Activated CD4-positive, alpha-beta memory T cell treated with anti-CD3 and anti-CD28 coated beads, Interleukin-2, amount 10 ng/mL, durations not matched to agents 7 days and 5 days (primary cell): ENCODE measurements at places on chromosomes 16 and 17.

GRCh38 chr16:2955779-2956578 is 8.1 kb upstream of the KREMEN2 start:
- no peak for DNase-seq

- DNase-seq = no peak
Measured at GRCh38 chr16:17203424-17203823, 267.3 kb downstream of the XYLT1 start.

- no peak for DNase-seq
Measured at GRCh38 chr17:35736236-35736635, 4.8 kb downstream of the RASL10B start.

- DNase-seq = no peak
Measured at GRCh38 chr17:3514873-3515272, 39.1 kb downstream of the ASPA start.

GRCh38 chr16:188674-189073 is 8.4 kb downstream of the HBQ1 start:
- peak; percentile 34 for DNase-seq

DNA sequence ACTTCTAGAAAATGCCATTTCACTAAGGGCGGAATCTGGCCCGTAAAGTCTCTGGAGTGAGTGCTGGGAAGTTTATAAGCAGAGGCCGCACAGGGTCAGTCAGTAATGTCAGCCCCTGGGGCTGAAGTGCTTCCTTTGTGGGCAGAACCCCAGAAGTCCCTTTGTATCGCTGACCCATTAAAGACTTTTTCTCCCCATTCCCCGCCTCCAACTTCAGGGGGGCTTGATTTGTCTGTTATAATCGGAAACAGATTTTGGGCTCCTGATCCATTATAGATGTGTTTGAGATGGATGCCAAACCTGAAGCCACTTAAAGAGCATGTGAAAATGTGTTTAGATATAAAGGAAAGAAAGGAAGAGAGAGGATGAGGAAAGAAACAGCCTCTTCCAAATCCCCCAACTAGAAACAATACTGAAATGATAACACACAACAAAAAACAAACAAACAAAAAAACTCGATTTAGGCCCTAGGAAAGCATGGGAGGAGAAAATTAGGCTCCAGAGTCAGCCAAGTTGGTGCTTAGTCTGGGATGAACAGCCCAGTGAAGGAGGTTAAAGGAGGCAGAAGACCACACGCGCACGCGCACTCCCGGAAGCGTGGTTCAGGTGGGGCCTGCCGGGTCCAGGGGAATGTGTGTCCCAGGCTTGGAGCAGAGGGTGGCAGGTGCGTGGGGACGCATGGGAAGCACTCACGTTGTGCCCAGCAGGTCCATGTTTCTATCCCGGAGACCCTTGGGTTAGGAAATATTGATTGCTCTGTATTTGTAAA is 27.1 kb downstream of the MSI2 start:
- no peak for DNase-seq

GRCh38 chr16:97822-98221 is 19.8 kb downstream of the MPG start:
- no peak for DNase-seq

- DNase-seq = no peak
Measured at GRCh38 chr17:42612013-42612412, 2.5 kb downstream of the TUBG1 start.

DNA sequence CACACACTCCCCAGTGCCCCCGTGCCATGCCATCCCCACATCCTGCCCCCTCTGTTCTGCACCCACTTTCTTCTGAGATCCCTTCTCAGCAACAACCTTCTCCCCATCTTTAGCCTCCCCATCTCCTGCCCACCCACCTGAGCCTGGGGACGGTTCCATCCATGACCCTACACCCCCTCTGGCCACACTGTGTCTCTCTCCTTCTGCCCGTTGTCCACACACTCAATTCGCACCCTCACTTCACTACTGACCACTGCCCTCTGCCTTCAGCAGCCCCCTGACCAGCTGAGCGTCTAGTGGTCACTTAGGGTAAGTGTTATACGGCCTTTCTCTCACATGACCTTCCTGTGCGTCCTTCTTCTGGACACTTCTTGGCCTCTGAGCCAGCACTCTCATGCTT is 6.1 kb downstream of the ARHGAP27 start:
- DNase-seq = no peak

DNA sequence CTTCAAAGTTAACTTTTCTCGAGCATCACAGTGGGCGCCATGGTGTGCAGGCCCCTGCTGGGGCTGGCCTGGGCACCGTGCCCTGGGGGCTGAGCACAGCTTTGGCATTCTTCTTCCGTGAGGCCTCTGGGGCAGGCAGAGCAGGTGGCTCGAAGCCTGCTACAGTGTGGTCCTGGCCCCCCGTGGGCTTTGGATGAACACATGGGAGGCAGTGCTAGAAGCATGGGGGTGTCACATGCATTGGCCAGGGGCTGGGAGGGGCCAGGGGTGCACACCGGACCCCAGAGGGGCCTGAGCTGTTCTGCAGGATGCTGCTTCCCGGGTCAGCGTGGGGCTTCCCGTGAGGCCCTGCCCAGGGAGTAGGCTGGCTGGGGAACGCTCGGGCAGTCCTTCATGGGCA is 12.1 kb upstream of the C16orf74 start:
- DNase-seq = no peak

DNA sequence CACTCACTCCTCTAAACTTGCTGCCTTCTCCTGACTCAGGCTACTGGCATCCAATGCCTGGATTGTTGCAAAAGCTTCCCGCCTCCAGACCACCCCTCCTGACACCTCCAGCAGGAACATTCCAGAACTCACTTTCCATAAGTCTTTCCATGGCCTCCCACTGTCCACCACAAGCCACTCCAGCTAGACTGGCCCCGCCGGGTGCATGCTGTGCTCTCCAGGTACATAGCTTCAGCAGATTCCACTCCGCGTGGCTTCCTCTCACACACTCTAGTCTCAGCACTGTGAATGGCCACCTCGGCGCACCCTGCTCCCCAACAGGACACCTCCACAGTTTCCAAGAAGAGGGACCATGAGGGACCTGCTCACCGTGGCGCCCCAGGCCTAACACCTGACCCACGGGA is 25.9 kb upstream of the FAAP100 start:
- no peak for DNase-seq

- DNase-seq = no peak
Measured at GRCh38 chr17:82474223-82475010, 15.9 kb downstream of the NARF start.

DNA sequence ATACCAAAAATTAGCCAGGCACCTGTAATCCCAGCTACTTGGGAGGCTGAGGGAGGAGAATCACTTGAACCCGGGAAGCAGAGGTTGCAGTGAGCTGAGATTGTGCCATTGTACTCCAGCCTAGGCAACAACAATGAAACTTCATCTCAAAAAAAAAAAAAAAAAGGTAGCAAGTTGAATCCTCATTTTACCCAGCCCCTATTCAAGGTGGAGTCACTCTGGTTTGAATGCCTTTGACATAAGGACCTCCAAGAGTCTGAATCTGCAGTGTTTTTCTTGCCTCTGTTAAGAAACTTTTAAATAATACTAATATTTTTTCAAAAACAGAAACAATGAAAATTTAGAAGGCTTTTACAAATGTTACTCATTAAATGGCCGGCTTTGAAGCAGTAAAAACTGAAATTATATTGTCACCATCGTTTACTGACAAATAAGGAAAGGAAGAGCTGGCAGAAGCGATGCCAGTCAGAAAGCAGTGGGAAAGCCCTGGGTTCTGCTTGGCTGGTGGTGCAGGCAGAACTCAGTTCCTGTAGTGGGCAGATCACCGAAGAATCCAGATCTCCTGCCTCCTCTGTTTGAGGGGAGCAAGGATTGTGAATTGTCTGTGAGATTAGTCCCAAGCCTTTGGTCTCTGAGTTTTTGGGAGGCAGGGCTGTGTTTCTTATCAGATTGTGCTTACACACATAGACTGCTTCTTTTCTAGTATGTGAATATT is 99.7 kb upstream of the HAS3 start:
- DNase-seq = no peak

- DNase-seq = no peak
Measured at GRCh38 chr17:929586-929985, 50.0 kb downstream of the NXN start.

DNA sequence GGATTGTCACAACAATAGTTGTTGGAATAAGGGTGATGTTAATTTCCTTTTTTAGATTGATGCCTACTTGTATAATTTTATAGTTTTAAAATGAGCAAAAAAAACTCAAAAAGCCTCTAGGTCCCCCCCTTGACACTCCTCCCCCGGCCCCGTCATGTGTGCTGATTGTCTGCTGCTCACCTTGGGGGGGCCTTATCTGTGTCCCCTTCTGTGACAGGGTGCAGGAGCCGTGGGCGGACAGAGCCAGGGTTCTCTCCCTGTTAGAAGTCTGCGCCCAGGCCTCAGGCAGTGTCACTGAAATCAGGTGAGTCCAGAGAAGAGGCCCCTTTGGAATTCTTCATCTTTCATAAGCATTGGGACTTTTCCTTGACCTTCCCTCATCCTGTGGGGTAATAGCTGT is 27.4 kb upstream of the CPNE2 start:
- DNase-seq = no peak

GRCh38 chr16:13269905-13270528 is 368.6 kb downstream of the SHISA9 start:
- DNase-seq = no peak

GRCh38 chr16:87052506-87052905 is 264.7 kb downstream of the C16orf95 start:
- no peak for DNase-seq

DNA sequence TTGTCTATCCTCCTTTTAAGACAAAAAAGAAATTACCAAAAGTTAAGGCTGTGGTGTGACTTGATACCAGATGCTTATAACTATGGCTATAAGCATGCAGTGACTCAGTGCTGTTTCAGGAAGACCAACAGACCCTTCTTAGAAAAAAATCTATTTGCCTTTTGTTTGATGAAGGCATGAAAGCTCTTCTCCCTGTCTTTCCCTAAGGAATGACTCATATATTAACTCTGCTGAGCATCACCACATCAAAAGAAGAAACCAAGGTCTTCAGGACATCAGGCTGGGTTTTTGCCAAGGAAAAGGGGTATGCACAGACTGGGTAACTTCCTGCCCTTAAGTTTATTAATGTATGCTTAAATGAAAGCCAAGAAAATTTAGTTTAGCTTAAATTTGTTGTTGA is 47.1 kb downstream of the VMP1 start:
- no peak for DNase-seq

GRCh38 chr17:63647065-63647725 is 25.0 kb downstream of the MAP3K3 start:
- DNase-seq = no peak

GRCh38 chr17:68777243-68777855 is 176.2 kb upstream of the FAM20A start:
- peak; percentile 32 for DNase-seq
